ENCODE measurements at places on chromosomes 7 and 10.
A peak's percentile ranks its signal among the peaks of the same experiment; 100 is the strongest.

DNA sequence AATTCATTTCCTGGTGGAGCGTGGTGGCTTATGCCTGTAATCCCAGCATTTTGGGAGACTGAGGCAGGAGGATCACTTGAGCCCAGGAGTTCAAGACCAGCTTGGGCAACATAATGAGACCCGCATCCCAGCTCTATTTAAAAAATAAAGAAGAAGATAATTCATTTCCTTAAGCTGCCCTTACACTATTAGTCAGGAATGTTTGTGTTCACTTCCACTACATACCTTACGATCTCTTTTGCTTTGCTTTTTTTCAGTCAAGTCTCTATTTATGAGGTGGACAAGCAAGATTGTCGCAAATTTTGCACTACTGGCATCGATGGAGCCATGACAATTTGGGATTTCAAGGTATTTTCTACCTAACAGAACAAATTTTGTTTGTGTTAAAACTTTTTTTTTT is 11.2 kb upstream of the ARPC1B start:
- DNase-seq = no peak

DNA sequence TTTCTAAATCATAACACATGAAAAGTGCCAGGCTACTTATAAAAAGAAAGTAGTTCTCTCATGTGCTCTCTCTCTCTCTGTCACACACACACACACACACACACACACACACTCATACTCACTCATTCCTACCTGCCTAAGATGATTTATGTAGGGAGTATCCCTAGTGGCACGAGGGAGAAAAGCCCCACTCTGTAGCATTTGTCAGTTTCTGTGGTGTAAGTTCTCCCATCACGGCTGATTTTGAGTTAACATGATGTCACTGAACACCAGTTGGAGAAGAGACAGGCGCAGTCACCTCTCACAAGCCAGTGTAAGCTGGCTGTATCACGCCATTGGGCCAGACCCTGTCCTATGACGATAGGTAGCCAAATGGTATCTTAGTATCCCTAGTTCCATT is 395.4 kb downstream of the SFMBT2 start:
- DNase-seq = peak; percentile 5

DNA sequence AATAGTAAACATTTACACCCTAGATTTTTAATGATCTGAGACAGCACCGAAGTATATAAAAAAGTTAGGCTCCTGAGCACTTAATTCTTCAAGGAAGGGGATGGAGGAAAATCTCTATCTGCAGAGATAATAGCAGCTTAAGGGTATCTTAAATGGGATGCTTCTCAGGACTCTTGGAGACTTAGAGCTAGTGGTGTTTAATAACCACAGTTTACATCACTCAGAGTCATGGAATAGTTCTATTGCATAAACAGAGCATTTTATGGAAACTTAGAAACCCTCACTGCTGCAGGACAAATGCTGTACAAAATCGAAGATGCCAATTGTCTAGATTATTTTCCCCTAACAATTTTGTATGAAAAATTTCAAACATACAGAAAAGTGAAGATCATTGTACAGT is 398.9 kb upstream of the GALNT17 start:
- no peak for DNase-seq

DNA sequence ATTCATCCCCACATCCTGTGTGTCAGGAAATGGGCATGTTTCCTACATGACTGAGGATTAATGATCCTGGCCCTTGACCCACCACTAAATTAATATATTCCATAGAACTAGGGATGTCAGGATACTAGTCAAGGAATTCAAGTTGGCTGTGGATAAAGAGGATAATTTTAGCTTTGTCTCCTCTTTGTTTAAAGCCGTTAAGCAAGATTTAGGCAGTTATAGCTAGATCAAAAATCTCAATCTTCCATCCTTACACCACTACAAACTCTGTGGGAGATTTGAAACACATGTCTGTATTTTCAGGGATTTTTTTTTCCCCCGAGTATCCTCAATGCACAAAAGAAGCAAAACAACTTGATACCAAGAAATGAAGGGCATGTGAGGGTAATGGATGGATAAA is 417.1 kb downstream of the MAGI2 start:
- DNase-seq = no peak

DNA sequence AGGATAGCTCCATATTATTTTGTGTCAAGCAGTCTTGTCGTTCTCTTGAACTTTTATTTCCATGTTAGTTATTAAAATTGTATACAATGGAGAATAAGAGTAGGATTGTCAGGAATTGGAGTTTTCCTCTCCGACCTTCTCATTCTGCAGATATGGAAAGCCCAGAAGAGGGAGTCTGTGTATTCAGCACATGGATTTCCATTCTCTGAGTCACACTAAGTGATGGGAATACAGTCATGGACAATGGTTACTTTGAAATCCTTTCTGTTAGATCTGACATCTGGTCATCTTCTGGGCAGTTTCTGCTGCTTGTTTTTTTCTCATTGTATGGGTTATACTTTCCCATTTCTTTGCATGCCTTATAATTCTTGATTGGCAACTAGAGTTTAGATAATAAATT is 5.0 kb upstream of the TASOR2 start:
- DNase-seq = no peak

GRCh38 chr10:88389456-88389855 is 193.7 kb downstream of the RNLS start:
- no peak for DNase-seq

- DNase-seq = no peak
These were observed 13.9 kb downstream of the SUGCT start for GRCh38 chr7:40148671-40149070.

GRCh38 chr7:84912993-84913635 is 273.7 kb downstream of the SEMA3D start:
- DNase-seq = no peak

DNA sequence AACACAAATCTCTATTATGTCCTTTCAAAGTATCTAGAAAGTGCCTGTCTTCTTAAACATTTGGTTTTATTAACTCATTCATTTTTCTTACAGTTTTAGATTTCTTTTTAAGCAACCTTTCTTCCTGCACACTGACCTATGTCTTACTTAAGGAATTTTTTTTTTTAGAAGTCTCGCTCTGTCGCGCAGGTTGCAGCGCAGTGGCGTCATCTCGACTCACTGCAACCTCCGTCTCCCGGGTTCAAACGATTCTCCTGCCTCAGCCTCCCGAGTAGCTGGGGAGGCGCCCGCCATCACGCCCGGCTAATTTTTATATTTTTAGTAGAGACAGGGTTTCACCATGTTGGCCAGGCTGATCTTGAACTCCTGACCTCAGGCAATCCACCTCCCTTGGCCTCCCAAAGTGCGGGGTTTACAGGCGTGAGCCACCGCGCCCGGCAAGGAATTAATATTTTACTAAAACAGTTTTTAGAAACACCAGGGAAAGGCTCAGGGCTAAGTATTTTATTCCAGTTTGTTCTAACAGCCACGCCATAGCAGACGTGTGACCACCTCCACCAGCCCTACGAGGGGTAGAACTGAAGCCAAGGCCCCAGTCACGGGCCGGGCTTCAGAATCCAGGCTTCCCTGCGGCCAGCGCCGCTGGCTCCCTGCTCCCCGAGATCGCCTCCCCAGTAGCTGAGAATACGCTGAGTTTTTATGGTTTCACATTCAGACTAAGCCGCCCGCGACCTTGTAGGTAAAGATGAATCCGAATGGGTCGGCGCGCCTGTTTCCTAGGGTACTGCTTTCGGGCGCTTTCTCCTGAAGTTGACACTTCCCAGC is 941 bp upstream of the LUC7L2 start:
- DNase-seq = no peak

- DNase-seq = peak; percentile 8
These were observed 393.4 kb upstream of the NFE2L3 start for GRCh38 chr7:25758559-25758958.

DNA sequence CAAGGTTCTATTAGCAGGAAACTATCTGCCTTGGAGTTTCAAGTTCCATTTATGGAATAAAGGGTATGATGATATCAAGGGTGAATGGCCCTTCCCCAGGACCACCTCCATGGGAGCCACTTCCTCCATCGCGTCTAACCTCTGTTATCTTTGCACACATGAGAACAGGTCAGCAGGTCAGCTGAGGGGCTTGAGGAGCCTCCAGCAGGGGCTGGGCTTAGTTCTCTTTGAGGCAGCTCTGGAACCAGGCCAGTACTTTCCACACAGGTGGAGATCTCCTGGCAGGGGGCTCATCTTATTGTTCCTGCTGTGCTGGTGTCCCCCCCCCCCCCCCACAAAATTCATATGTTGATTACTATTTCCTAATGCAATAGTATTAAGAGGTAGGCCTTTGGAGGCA is 472.2 kb upstream of the ZMIZ1 start:
- DNase-seq = no peak

DNA sequence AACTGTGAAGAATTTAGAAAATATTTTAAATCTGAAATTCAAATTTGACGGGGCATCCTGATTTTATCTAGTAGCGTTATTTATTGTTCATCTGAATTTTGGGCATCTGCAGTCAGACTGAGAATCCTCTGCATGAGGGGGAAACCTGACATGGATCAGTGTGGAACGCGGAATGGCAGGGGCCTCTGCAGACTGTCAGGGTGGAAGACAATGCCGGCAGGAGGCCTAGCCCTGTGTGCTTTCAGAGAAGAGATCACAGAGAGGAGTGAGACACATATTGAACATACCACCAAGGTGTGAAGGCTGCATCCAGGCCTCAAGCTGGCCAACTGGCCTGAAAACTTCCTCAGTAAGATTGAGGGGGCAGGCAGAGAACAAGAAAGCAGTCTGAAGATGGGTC is 921.1 kb upstream of the GHITM start:
- DNase-seq = no peak

DNA sequence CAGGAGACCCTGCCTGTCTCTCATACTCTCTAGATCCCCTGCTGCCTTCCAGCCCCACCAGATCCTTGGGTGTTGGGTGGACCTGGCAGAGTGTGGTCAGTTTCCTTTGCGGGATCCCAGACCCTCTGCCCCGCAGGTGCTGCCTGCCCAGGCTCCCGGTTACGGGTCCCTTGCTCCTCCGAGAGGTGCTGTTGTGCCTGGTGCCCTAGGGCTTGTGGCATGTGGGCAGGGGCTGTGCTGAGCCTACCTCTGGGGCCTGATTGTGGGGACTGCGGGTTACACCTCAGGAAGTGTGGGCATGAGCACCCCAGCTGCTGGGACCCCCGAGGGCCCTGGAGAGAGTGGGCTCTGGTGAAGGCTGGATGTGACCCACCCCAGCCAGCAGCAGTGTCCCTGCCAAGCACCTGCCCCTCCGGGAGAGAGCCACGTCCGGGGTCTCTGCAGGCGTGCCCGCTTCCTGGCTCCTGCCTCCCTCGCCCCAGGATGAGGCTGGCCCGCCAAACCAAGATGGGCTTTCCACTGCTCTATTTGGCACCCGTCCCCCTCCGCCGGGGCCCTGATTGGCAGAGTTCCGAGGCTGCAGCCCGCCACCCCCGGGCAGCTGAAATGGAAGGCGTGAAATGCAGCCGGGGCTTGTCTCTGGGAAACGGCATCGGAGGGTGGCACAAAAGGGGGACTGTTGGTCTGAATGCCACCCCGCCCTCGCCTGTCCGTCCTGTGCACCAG is 17.0 kb downstream of the CLIP2 start:
- no peak for DNase-seq

DNA sequence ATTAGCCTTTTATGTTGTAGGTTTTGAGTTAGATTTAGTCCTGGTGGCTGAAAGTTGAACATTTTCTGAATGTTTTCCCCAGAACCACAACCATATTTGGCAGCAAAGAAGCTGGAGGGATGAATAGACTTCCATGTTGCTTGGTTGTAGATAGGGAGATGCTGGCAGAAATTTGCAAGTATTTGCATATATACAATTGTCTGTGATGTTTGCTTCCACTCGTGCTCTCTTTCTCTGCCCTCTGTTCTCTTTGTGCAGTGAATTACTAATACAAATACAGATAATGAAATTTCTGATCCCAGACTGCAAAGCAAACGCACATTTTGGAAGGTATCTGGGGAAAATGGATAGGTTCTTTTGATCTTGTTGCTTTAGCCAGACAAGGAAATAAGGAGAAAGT is 96.1 kb downstream of the SNX10 start:
- DNase-seq = no peak

GRCh38 chr7:66245008-66245407 is 39.9 kb downstream of the TPST1 start:
- no peak for DNase-seq

- no peak for DNase-seq
These were observed 90.3 kb downstream of the CCNY start for GRCh38 chr10:35426657-35427056.

GRCh38 chr10:124259139-124259825 is 159.4 kb downstream of the OAT start:
- no peak for DNase-seq

GRCh38 chr7:32762925-32763293 is 128.7 kb downstream of the KBTBD2 start:
- no peak for DNase-seq

All from epithelial cell of prostate (primary cell).